ENCODE measurements at places on chromosomes 2 and 18.

GRCh38 chr2:191325651-191326365, 80.6 kb downstream of the MYO1B start:
- DNase-seq = no peak

DNA sequence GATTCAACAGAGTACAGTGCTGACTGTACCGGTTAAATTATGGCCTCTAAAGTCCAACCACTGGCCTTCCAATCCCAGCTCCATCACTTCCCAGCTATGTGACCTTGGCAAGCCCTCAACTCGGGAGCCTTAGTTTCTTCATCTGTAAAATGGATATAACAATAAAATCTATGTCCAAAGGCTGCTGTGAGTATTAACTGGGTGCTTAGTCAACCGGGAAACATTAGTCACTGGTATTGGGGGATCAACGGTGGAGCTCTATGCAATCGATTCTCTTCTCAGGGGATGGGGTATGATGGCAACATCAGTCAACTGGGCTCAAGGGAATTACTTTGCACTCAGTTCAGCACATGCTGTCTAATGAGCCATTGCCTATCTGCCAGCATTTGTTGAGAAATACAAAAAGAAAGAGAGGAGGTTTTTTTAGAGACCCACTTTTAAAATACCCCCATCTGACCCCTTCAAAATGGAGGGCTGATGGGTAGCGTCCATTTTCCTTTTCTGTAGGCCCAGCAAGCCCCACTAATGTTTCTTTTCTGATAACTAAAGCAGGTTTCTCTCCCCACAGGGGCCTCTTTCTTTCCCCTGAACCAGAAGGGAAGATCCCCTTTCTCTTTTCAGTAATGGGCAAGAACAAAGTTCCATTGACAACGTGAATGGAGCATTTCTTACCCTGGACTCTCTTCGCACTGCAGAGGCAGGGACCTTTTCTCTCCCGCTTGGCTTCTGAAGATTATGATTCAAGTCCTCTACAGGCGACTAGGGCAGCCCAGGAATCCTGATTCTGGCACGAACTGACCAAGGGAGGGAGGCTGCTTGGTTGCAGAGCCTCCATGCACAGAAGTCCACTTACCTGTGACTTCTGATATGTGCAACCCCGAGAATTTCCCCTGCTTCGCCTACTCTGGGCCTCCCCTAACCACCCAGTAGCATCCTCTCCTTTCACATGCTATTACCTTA, 8.7 kb upstream of the AGFG1 start:
- no peak for DNase-seq

DNA sequence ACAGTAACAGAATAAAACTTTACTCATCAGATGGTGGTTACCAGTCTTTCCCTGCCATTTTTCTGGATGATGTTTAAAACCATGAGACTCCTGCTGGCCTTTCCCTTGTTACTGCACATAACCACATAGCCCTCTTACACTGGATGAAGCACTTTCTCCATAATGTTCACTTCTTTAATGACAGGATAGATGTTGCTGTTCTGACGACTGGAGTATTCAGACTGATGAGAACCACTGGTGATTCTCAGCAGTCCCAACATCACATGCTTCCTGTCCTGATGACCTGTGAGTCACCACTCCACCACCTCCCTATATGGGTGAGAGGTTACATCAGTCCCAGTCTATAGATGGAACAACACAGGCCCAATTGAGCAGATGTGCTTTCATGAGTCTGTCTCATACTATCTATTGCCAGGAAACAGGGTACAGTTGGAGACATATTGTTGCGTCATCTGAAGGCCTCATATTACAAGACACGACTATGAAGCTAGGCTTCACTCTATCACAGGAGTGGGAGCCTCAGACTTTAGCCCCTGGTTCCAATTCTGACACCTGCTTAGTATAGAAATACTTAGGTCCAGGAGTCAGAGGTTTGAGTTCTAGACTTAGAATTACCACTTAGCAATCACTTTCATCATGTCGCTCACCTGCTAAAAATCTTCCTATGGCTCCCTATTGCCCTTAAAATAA, 145.7 kb upstream of the KLF7 start:
- DNase-seq = peak; percentile 83

DNA sequence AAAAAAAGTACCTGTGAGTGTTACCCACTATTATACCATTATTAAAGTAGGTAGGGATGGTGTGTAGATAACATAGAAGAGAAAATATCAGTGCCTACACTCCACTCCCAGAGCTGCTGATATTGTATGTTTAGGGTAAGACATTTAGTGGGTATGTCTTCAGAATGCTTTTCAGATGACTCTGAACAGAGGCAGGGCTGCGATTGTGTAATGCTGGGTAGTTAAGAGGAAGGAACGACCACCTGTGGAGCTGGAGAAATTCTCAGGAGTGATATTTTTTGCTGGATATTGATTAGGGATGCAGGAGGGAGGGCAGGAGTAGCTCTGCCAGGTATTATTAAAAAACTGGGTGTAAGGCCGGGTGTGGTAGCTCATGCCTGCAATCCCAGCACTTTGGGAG, 2.8 kb downstream of the CNOT11 start:
- no peak for DNase-seq

DNA sequence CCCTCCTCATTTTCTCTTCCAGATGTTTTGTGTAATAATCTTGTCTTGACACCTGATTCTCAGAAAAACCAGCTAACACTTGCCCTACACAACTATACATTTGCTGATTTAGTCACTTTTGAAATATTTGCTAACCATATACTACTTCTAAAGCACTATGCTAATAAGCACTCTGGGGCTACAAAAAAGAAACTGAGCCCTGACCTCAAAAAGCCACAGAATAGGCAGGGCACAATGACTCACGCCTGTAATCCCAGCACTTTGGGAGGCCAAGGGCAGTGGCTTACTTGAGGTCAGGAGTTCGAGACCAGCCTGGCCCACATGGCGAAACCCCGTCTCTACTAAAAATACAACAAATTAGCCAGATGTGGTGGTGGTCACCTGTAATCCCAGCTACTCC, 266.0 kb downstream of the RAD51AP2 start:
- no peak for DNase-seq

DNA sequence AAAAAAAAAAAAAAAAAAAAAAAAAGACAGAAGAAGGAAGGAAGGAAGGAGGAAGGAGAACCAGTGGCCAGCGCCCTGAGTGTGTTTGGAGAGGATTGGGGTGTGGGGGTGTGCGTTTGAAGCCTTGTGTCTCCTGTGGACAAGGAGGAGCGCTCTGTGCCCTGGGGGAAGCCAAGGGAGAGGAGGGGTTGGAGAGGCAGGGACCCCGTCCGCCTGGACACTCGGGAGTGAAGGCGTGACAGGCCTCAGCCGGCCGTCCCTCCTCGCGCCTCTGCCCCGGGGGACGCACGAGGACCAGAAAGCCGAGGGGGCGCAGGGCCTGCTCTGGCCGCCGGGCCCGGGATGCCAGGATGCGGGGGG, 44.9 kb downstream of the SERTAD2 start:
- no peak for DNase-seq

DNA sequence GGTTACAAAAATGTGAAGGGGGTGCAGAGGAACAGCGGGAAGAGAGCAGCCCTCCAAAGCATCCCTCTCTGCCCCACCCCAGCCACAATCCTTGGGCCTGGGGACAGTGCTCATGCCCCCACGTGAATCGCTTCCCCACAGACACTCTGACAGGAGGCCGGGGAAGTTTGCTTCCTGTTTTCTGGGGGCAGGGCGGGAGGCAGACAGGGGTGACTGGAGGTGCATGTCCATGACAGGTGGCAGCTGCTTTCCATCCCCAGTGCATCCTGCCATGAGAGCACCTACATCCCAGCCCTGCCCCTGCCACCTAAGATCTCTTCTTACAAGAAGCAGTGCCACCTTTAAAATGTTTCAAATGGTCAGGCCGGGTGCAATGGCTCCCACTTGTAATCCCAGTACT, 47.2 kb upstream of the UBE2F start:
- no peak for DNase-seq

DNA sequence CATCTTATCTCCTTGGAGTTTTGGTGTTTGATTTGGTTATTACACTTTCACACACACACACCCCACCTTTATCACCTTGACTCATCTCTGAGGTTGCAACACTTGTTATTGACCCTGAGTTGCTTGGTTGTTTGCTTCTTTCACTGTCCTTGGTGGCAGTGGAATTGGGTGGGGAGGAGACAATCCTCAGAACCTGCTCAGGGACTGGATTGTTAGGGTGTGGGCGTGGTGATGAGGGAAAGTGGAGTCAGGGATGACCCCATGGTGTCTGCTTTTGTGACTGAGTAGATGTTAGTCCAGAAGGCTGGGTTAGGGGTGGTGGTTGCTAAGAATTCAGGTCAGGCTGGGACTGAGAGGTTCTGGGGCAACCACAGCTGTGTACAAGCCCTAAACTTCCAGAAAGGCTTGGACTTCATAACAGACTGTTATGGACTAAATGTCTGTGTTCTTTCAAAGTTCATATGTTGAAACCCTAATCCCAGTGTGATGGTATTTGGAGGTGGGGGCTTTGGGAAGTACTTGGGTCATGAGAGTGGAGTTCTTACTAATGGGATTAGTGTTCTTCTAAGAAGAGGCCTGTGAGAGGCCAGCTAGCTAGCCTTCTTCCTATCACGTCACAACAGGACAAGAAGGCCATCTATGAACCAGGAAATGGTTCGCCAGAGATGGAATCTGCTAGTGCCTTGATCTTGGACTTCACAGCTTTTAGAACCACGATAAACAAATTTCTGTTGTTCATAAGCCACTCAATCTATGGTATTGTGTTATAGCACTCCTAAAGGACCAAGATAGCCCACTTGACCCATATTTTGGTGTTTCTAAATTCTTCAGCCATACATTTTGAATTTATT, 3.4 kb upstream of the DIS3L2 start:
- DNase-seq = no peak

DNA sequence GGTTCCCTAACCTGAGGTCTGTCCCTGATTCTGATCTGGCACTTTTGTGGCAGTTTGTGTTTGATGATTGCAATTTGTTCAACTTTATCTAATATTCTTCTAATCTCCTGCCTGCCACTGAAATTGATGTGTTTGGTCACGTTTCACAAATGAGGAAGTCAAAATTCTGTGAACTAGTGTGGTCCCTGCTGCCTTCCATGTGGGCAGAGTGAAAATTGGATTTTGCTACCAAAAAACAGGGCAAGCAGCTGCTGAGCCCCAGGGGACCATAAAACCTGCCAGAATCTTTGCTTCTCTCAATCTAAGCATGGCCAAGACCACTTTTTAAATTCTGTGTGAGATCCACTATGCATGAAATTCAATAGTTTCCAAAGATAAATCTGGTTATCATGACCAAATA, 195.5 kb upstream of the CYRIA start:
- DNase-seq = no peak

- DNase-seq = no peak
Observed at GRCh38 chr2:56812432-56812831, 628.6 kb downstream of the CCDC85A start.

GRCh38 chr2:127072970-127073369, 34.0 kb downstream of the BIN1 start:
- DNase-seq = no peak

GRCh38 chr2:8403876-8404275, 278.0 kb upstream of the ID2 start:
- no peak for DNase-seq

DNA sequence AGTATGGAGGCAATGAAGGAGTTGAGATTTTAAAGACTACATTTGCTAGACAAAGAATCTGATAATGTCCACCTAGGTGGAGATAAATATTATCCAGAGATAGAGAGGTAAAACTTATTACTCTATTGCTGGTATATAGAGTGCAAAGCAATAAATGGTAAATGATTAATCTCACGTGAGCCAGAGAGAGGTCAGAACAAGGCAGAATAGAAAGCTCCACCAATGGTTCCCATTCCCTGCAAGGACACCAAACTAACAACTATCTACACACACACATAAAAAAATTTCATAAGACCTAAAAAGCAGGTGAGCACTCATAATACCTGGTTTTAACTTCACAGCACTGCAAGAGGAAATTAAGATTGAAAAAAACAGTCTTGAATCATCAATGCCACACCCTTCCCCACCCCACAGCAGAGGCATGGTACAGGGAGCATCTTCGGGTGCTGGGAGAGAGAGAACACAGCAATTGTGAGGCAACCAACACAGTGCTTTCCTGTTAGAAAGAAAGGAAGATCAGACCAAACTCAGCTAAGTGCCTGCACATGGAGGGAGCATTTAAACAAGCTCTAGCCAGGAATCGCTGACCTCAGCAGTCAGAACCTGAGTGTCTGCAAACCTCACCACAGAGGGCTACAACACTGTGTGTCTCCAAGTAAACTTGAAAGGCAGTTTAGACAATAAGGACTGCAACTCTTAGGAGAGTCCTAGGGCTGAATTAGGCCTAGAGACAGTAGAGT, 1432.6 kb upstream of the TMEFF2 start:
- no peak for DNase-seq

DNA sequence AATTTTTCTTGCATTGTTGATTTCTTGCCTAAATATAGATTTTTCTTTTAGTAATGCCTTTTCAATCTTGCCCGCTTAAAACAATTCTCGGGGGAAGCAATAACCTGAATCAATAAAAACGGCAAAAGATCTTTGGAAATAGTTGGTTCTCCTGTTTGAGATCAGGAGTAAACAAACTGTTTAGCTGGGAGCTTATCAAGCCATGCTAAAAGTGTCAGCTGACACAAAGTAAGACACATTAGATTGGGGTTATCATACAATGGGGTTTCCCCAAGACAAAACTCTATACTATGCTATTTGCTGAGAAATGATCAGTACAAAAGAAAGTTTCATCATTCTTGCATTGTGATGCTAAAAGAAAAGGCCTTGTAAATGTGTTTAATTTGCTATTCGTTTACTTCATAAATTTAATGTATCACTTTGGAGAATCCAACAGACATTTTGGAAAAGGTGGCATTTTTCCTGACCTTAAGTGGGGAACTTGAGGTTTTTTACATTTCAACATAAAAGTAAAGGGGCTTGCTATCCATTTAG, 46.5 kb downstream of the ATIC start:
- DNase-seq = no peak

GRCh38 chr2:168518555-168519066, 62.5 kb downstream of the CERS6 start:
- peak; percentile 54 for DNase-seq

- DNase-seq = no peak
Observed at GRCh38 chr2:223185638-223186037, 133.6 kb downstream of the KCNE4 start.

DNA sequence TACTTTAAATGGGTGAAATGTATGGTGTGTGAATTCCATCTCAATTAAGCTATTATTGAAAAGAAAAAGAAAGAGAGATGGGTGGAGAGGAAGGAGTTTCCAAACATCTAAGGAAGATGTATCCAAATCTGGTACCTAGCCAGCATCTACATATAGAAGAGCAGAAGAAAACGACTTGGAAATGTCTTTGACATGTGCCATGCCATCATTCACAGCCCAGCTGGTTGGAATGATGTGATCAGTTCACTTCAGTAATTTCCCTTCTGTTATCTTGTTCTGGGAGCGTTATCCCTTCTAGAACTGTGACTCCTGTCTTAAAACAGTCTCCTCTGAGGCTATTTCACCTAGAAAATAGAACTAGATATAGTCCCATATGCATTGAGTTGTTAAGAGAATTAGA, 312.8 kb upstream of the GYPC start:
- no peak for DNase-seq

- DNase-seq = no peak
Observed at GRCh38 chr18:48387300-48387699, 21.9 kb downstream of the ZBTB7C start.

Data from MG63 (cell line).